ENCODE measurements at places on chromosomes 12 and 14.
A peak's percentile ranks its signal among the peaks of the same experiment; 100 is the strongest.

DNA sequence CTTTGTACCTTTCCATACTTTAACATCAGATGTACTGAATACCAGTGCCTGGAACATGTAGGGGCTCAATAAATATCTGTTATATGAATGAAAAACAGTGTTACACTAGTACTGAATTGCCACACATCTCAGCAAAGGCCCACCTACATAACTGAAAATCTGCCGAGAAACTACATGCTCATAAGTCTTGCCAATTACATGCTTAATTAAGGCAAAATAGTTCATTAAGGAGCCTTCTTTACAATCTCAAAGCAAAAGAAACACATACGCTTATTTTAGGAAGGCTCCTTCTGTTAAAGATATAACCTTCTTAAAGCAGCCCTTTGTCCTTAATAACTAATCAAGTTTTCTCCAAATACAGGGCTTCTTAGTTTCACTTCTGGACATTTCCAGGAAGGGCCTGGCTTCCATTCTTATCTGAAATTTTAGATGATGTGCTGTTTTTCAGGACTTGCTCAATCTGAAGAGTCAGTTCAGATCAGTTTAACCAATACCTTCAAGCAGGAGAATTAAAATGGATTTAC, 11.5 kb downstream of the LIMA1 start:
- no peak for DNase-seq

DNA sequence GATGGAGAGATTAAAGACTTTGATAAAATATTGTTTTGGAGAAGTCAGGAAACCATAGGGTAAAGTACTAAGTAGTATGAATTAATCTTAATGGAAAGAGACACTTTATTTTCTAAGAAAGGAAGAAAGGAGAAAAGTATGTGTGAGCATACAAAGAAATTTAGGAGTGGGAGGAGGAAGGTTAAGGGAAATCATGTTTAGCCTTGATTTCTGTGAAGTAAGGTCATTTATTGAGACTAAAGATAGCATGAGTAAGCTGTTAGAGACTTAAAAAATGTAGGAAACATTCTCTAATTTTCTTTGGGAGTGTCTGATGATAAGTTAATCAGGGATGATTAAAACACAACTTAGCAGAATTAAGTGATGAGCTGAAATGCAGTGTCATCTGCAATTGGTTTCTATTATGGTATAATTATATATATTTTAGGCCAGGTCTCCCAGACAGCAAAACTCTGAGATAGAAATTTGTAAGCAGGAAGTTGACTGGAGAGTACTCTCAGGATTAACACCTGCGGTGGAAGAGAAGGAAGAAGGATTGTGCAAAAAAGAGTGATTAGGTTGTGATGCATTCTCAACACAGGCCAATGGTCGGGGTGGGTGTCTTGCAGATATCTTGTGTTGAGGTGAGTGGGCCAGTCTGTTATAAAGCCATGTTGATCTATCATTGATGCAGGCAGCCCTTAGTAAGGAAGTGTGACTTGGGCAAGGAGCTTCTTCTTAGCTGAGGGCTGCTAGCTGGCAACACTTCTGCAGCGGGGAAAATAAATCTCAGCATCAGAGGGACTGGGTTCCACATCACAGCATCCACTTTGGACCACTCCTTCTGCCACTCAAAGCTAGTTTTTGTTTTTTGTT, 256.2 kb downstream of the AEBP2 start:
- DNase-seq: no peak

DNA sequence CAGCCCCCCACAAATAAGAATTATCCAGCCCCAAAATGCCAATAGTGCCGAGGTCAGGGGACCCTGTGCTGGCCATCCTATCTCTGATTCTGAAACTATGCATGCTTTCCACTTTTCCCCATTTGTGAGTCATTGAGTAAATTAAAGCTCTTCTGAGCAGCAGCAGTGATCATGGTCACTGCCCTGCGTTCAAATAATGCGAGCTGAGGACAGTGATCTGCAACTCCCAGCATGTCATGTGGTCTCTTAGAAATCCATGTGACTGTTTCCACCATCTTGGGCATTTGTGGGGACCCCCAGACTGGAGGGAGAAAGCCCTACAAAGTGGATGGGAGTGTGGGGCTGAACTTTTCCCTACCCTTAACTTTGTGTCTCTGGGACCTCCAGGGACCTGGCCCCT, 53.8 kb downstream of the C14orf132 start:
- DNase-seq: no peak

GRCh38 chr12:78490861-78491260, 373.7 kb upstream of the SYT1 start:
- DNase-seq: no peak

GRCh38 chr12:106302401-106303201, at the start of gene TCP11L2:
Gene TCP11L2 (plus strand): TSS chr12:106302733. CDS start chr12:106311076, 8,343 bp downstream.
- peak; percentile 77 for DNase-seq

DNA sequence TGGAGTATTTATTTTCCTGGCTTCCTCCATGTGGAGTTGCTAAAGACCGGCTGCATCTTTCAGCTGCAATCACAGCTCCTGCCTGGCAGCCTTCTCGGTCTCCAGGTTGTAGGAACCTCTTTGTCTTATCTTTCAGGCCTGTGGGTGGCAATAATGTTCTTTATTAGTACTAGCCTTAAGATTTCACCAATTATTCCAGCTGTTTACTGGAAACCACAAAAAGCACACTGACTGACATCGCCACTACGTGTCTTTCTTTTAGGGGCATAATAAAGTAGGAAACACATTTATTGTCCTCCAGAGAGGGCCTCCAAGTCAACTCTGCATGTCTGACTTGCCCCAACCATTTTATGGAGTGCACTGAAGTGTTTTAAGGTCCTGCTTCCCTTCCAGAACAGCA, 1116.5 kb upstream of the TMEM132C start:
- DNase-seq: no peak

DNA sequence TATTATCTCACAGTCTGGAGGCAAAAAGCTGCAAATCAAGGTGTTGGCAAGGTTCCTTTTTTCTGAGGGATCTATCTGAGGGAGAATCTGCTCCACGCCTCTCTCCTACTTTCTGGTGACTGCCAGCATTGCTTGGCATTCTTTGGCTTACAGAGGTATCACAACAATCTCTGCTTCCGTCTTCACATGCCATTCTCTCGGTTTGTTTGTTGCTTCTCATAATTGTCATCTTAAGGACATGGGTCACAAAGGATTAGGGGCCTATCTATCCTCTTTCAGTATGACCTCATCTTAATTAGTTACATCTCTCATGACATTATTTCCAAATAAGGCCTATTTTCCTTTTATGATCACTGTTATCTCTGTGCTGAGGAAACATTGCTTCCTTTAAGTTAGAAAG, 345.0 kb downstream of the FOXG1 start:
- DNase-seq: no peak

DNA sequence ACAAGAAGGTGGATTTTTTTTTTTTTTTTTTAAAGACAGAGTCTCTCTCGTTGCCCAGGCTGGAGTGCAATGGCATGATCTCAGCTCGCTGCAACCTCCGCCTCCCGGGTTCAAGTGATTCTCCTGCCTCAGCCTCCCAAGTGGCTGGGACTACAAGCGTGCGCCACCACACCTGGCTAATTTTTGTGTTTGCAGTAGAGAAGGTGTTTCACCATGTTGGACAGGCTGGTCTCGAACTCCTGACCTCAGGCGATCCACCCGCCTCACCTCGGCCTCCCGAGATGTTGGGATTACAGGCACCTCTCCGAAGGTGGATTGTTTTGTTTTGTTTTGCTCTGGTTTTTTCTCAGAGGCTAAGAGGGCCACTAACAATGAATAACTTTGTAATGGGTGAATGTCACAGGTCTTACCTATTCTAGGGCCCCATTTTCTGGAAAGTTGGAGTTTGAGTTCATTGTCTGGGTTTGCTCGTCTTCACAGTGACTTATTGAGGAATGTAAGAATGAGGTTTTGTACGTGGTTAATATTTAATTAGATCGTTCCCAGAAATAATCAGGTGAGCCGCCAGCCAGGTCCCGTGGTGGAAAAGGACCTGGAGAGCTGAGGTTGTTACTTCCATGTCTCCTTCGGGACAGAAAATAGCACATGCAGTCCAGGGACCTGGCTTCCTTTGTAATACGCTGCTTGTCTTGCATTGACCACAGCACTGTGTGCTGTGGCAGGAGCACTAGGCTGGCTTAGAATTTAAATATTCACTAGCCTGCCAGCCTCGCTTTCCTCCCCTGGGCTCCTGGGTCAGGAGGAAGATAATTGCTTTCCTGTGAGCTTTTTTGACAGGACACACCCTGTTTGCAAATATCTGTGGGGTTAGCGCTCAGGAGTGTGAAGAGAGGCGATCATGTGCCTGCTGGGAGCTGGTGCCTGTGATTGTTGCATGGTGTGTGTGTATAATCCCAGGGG, 2.3 kb downstream of the HIP1R start:
- no peak for DNase-seq

DNA sequence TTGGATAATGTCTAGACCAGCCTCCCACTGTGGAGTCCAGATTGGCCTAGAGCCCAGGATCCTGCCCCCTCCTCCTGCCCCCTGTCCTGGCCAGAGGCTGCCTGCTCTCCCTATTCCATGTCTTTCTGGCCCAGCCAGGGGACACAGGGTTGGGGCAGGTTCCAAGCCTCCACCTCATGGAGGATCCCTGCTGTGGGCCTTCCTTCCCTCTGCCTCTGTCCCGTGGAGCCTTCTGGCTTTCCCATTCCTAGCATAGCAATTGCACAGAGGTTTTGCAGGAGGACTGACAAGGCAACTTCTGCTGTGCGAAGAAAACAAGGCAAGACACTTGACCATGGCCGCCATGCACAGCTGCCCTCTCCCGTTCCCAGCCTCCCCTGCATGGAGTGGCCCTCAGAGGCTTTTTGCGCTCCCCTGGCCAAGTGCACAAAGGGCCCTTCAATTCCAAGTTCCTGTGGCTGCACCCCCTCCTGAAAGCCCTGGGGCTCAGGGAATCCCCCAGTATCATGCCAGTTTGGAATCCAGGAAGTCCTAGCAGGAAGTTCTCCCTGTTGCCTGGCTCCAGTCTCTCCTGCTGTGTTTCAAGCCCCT, 42.1 kb downstream of the KRT80 start:
- peak; percentile 51 for DNase-seq

- DNase-seq: no peak
Measured at GRCh38 chr12:24773996-24774395, 174.9 kb downstream of the BCAT1 start.

GRCh38 chr14:40623643-40624042, 983.0 kb upstream of the LRFN5 start:
- no peak for DNase-seq

DNA sequence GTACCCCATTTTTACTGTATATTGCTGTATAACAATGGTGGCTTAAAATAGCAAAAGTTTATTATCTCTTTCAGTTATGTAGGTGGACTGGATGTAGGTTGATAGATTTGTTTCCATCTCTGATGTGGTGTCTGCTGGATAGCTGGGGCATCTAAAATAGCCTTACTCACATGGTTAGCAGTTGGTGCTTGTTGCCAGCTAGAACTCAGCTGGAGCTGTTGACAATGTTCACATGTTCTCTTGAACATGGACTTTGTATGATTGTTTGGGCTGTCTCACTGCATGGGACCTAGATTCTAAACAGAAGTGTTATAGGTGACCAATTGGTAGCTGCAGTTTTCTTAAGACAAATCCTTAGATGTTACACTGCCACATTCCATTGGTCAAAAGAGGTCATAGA, 126.9 kb downstream of the GPHN start:
- no peak for DNase-seq

All from mammary epithelial cell (primary cell).